ENCODE measurements at places on chromosomes 11 and 22.

GRCh38 chr11:67664696-67665540 lies 9.5 kb downstream of the ALDH3B2 start:
- DNase-seq: no peak

DNA sequence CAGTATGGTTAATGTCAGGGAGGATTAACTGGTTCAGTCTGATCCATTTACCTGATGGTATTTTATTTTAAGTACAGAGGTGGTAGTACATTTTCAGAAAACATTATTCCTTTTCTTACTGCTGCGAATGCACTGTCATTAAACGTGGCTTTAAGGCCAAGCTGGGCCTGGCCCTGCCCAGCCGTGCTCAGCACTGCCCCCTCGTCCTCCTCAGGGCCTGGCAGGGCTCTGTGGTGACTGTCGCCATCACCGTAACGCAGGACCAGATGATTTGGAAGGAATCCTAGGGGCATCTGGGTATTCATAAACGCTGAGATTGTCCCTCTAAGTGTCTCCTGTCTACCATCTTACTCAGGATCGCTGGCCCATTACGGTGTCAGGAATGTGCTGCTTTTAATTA lies 302.0 kb downstream of the TBC1D22A start:
- DNase-seq: no peak

GRCh38 chr11:76629853-76630599 lies 40.5 kb downstream of the LRRC32 start:
- no peak for DNase-seq

- DNase-seq: no peak
Observed at GRCh38 chr22:20548806-20549205, 41.4 kb downstream of the MED15 start.

Data from fibroblast of gingiva (primary cell).